SJSA1 (cell line): ENCODE measurements at places on chromosomes 4 and X. TPM values are rescaled to one million over a fixed set of nuclear protein-coding genes. Genes with fewer than 3 reads are reported as not detected.

Gene XK
- 1.9 and 2.8 TPM in 2 replicates for total RNA-seq

Gene RAB40AL
- 0.18 TPM in 1 of 2 replicates, not detected in the other for total RNA-seq

DNA sequence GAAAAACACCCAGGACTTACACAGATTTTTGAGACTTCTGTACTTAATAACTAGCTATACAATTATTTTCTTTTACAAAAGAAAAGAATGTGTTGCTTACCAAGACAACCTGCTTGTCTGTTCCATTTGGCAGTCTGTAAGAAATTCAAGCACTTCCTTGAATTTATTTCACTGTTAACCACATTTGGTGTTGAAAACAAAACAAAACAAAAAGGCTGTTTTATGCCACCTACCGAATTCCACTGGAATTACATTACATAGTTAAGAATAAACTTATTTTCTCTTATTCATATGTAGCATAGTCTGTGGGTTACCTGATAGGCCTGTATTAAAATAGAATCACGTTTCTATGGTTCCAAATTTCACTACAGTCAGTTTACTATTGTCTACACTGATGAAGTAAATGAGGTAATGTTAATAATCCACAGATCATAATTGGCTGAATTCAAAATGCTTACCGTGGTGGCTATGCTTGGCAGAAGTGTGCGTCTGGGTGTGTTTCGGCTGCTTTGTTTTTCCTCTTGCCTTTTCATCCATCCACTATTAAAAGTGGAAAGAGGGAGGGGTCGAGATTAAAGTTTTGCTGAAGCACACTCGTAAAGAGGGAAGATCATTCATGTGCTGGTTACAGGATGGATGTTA is at the start of gene TLR1:
Gene TLR1, minus strand, starts transcription at position 138 of the 642 bp plus-strand sequence. CDS start 5,960 bp downstream, outside the sequence.
- peak; percentile 41 for DNase-seq

- no peak for DNase-seq
Observed at GRCh38 chrX:11509786-11510185, 155.9 kb downstream of the ARHGAP6 start.
